ENCODE measurements at places on chromosomes 16 and 17.

- no peak for DNase-seq
These were observed 65.6 kb downstream of the BCAS3 start for GRCh38 chr17:60743282-60743681.

- DNase-seq, result no peak
These were observed 39.2 kb upstream of the PMFBP1 start for GRCh38 chr16:72211110-72211509.

DNA sequence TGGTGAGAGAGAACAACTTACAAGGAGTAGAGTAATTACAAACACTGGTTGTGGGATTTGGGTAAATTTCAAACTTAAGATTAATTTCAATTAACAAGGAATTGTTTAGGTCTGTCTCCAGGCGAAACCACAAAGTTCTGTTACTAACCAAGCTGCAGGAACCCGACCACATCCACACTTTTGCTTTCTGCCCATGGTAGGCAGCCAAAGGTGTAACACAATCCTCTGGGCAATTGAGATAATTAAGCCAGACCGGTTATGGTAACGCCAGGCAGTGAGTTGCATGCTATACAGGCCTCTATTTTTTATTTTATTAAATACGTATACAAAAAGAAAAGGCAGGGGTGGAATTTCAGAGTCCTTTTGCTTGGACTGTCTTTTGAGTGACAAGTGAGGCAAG is 12.0 kb downstream of the KCNJ2 start:
- no peak for DNase-seq

- no peak for DNase-seq
These were observed 114.6 kb downstream of the SLC39A11 start for GRCh38 chr17:72977771-72978417.

GRCh38 chr17:42759982-42760651 is 910 bp upstream of the RAMP2 start:
- DNase-seq, result no peak

- DNase-seq, result no peak
These were observed 267.1 kb downstream of the UTP18 start for GRCh38 chr17:51527225-51527982.

GRCh38 chr16:68770671-68771070 is 33.6 kb downstream of the CDH1 start:
- no peak for DNase-seq

- DNase-seq, result no peak
These were observed 1.0 kb downstream of the LMF1 start for GRCh38 chr16:969508-970385.

DNA sequence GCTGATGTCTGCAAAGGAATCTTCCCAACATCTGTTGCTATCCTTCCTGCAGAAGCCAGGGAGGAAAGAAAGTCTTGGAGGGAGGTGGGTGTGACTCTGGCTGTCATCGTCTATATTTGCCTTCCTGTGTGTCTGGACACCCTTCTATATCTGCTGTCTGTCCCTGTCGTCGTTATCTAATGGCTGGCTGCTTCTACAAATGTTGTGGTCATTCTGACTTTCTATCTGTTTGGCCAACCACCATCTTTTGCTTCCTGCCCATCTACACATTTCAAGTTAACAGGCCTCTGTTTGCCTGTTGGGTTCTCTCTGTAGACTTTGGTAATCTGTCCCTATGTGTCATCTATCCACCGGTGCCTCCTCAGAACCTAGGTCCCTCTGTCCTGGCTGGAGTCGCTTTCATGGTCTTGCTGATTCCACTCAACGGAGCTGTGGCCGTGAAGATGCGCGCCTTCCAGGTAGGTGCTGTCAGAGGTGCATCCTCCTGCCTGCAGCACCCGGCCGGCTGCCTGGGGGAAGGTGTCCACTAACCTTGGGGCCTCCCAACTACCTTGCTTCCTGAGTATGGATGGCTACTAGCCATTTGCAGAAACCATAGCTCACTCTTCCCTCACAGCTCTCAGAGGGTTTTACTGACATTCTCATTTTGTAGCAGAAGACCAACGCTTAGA is 30.2 kb downstream of the ABCC3 start:
- DNase-seq, result no peak

GRCh38 chr16:88533932-88534637 is 36.1 kb upstream of the ZC3H18 start:
- peak; percentile 80 for DNase-seq

- DNase-seq, result peak; percentile 45
These were observed 66.8 kb downstream of the DNAH3 start for GRCh38 chr16:21083729-21084268.

DNA sequence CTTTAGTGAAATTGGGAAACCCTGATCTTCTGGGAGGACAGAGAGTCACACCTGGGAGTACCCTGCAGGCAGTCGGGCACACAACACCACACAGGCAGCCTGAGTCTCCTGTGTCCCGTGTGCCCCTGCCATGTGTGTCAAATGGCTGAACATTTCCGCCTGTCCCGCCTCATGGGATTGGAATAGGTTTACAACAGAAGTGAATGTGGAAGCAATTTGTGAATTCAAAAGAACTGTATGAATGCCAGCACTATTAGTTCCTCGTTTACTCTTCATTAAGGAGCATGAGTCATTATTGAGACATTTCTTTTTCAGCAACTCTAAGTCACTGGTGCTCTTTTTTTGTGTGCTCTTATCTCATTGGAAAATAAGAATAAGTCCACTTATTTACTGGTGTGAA is 226.5 kb downstream of the PMP22 start:
- DNase-seq, result no peak

- DNase-seq, result peak; percentile 24
These were observed 56.1 kb upstream of the ACSF3 start for GRCh38 chr16:89037261-89038152.

DNA sequence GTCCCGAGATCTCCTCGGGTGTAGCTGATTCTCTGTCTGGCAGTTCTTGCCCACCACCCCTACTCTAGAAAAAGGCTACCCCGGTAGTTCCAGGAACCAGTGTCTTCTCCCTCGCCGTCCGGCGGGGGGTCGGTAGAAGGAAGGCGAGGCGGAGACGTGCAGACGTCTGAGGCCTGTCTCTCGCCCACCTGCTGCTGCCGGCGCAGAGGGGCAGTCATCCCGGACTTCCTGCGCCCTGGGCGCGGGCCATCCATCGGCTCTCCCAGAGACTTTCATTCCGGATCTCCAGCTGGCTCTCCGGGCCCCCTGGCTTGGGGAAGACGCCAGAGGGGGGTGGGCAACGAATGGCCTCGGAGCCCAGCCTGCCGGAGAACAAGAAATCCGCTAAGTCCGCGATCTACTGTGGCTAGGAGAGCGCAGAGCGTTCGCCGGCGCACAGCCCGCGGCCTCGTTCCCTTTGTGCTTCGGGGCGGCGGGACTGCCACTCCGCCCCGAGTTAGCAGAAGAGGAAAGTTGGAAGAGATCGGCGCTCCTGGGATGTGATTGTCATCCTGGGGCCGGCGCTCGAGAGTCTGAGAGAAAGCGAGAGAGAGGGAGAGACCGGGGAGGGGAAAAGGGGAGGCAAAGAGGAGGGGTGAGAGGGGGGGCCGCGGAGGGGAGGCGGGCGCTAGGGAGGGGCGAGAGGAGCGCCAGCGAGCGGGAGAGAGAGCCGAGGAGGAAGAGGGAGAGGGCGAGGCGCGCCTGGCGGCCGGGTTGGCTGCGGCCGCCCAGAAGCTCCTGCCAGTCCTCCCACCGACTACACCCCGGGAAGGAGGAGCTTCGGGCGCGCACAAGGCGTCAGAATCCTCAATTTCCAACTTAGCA is at the start of gene IRX5:
TSS of gene IRX5 (plus strand) at position 861 of the 864 bp plus-strand sequence. CDS start 334 bp downstream, outside the sequence.
- DNase-seq, result peak; percentile 37

GRCh38 chr17:51258756-51259563 is 889 bp downstream of the MBTD1 start:
- no peak for DNase-seq
